ENCODE measurements at places on chromosomes 1 and 21.

DNA sequence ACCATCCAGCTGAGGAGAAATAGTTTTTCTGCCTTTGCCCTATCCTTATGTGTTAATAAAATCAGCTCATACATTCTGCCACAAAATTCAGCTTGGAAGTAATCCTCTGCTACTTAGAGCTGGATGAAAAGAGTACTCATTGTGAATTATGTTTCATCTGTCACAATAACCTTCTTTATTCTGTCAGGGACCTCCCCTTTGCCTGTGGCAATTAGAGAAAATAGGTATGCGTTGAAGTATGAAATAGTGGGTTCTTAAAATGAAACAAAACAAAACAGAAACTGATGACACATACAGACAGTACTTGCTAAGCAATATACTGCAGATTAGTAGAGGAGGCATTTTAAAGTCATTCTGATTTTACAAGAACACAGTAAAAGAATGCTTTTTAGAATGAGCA, 578.5 kb downstream of the USP25 start:
- no peak for DNase-seq

GRCh38 chr1:36951292-36951750, 83.0 kb downstream of the GRIK3 start:
- DNase-seq = no peak

GRCh38 chr1:8161546-8162105, 135.5 kb upstream of the ERRFI1 start:
- no peak for DNase-seq

- no peak for DNase-seq
Observed at GRCh38 chr1:118042501-118042900, 113.0 kb downstream of the WDR3 start.

Measured in CD4-positive, alpha-beta memory T cell (primary cell).